ENCODE measurements at places on chromosomes 5 and 9.

- no peak for DNase-seq
These were observed 34.0 kb downstream of the DAPK1 start for GRCh38 chr9:87531370-87532295.

DNA sequence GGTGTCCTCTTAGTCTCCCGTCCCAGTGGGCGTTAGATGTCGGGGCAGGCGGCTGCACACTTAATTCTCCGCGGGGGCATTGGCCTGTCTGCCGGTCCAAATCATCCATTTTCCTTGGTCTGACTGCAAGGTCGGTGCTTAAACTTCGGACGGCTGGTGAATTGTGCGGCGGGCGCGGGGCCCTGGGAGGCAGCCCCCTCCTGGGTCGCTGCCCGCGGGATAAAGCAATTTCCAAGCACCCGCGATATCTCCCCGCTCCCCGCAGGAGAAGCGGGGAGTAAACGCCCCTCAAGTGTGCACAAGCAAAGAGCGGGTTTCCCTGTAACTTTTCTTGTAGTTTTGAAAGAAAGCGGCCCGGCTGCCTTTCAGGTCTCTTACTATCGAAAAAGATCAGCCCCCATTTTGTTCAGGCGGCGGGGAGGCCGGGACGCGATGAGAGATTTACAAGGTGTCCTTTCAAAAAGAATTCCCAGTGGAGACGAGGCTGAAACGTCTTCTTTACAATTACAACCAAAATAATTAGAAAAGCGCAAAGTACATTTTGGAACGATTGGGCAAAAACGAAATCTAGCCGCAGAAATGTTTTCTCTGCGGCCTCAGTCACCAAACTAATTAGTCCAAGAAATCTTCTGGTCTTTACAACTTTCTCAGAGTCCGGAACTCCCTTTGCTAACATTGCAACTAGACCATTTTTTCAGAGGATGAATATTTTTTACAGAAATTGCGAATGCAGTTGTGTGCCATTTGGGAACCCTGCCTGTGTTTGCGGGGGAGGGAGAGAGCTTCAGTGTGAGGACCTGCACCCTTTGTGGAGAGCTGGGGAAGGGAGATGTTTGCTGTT, 1.8 kb downstream of the IRX1 start:
- peak; percentile 50 for DNase-seq

GRCh38 chr9:14271093-14271673, 42.8 kb downstream of the NFIB start:
- DNase-seq = peak; percentile 91

DNA sequence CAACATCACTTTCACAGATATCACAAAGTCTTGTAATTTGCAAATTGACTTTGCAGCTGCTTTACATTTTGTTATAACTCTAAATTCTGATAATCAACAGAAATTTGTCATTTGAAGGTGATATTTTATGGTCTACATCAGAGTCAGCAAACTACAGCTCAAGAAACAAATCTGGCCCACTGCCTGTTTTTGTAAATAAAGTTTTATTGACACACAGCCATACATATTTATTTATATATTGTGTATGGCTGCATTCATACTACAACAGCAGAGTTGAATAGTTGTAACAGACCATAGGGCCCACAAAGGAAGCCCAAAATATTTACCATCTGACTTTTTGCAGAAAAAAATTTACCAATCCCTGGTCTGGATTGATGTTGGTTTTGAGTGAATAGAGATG, 87.0 kb upstream of the GRIA1 start:
- no peak for DNase-seq

GRCh38 chr5:148202531-148203203, at the start of gene SPINK6:
TSS of gene SPINK6 (plus strand) at chr5:148203042. CDS start at chr5:148203097, 55 bp downstream.
- peak; percentile 32 for DNase-seq

DNA sequence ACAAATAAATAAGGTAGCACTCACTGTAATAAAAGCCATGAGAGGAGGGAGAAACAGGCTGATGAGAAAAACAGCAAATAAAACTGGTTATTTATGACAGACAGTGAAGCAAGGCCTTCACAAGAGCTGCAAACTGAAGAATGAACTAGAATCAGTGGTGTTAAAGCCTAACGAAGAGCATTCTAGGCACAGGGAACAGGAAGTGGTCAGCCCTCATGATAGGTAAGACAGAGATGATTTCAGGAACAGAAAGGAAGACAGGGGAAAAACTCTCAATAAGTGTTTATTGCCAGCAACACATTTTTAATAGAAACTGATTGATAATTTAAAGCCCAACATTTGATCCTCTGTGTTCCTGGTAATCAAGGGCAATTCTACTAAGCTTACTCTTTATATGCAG, 124.5 kb downstream of the EDIL3 start:
- DNase-seq = no peak

DNA sequence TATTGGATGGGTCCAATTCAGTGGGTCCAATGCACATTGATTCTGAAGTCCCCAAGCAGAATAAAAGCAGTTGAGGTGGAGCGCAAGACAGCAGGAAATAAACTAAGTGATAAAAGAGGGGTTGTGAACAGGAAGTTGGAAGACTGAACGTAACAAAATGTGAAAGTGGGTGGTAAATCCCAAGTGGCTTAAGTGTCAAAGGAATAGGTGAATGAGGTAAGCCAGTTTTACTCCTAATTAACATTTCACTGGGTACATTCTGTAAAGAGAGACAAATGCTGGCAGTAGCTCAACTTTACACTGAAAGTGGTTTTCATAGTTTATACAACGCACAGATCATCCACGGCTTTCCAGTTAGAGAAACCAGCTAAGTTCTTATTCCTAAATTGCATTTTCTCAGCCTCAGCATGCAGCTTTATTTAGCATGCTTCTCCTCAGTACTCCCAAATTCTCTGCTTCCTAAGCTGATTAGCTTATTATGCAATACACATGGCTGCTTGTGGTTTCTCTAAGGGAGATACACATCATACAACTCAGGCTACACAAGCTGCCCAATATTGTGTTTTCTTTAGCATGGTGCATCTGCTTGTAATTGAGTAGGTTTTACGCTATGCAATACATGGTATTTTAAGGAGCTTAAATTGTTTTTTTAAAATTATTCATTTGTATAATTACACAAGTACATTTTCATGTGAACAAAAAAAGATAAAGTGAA, 34.2 kb upstream of the HSD17B4 start:
- DNase-seq = peak; percentile 65

All from astrocyte of the spinal cord (primary cell).